ENCODE measurements at places on chromosomes 13 and 19.

DNA sequence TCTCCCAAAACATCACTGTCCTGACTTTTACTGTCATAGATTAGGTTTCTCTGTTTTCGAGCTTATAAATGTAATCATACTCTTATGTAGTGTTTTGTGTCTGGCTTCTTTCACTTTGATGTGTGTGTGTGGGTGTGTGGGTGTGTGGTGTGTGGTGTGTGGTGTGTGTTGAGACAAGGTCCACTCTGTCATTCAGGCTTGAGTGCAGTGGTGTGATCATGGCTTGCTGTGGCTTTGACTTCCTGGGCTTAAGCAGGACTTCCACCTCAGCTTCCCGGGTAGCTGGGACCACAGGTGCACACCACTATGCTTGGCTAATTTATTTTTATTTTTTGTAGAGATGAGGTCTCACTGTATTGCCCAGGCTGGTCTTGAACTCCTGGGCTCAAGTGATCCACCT lies 59.6 kb downstream of the PDS5B start:
- no peak for DNase-seq

DNA sequence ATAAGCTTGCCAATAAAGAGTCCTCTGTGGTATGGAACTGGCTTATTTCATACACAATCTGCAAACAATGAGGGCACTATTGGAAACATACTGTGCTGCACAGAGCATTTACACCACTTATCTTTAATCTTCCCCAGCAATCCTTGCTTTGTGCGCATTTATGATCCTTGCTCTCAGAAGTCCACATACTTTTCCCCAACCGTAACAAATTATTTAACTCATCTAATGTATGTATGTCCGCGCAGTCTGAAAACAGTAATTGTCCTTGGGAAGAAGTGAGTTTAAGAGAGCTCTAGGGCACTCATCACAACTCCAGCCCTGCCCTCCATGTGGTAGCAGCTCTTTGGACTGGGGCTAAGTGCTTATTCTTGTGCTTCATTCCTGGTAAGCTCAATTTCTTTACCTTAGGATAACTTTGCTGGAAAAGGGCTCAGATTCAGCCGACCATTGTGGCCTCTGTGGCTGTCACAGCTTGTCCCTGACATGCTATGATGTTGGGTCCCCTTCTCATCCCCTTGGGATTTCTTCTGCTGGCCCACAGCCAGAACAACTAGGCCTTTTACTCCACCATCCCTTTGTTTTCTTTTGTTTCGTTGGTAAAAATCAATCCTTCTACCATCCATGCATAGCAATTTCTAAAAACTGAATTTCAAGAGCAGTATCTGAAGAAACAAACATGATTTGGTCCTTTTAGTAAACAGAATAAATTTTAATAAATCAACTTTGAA lies 152.7 kb downstream of the TNFRSF19 start:
- no peak for DNase-seq

DNA sequence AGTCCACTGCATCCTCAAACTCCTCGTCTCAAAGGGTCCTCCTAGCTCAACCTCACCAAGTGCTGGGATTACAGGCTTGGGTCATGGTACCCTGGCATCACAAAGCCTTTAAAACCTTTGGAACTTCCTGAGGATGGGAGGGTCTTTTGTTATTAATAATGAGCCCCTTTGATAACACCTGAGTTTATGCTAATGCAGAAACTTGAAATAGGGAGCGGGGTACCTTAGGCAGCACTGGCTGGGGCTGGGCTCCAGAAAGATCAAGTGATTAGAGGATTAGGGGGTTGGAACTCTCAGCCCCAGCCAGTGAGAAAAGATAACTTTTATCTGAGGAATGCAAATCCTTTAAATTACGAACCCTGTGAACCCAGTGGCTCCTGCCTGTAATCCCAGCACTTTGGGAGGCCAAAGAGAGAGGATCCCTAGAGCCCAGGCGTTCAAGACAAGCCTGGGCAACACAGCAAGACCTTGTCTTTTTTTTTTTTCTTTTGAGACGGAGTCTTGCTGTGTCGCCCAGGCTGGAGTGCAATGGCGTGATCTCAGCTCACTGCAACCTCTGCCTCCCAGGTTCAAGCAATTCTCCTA lies 9.3 kb upstream of the PSPC1 start:
- no peak for DNase-seq

DNA sequence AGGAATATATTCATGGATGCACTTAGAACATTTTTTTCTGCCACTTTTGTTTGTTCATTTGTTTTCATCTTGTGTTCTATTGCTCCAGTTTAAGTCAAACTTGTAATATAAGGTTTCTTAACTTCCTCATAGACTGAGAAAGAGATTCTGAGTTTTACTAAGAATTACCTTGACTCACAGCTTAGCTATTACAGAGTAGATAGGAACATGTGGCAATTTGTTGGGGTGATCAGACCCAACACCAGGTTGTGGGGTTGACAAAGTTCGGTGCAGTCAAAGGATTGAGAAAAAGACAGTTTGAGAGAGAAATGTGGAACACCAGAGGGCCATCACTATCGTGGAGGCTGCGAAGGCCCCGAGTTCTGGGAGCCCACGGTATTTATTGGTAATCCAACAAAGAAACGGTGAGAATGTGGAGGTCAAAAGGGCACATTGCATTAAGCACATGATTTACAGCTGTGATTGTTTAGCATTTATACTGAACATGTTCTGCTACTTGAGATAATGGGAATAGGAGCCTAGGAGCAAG lies 2526.0 kb downstream of the PCDH9 start:
- no peak for DNase-seq

- DNase-seq = no peak
These were observed 108.2 kb upstream of the RNF113B start for GRCh38 chr13:98285317-98285716.

DNA sequence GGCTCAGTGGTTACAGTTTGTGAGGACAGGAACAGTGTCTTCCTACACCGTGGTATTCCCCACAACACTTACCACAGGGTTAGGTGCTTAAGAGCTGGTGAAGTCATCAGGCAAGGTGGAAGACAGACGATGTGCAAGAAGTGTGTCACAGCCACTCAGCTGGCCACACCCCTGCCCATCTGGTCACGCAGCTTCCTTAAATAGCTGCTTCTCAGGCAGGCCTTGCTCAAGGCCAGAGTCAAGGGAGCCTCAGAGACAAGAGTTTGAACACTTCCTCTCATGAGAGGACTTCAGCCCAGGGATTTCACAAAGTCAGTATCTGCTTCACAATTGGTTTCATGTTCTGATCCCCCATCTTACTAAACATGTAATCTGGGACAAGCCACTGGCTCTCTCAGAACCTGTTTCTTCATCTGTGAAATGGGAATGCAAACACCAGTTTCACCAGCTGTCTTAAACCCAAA lies 80.3 kb upstream of the FRY start:
- DNase-seq = peak; percentile 59

DNA sequence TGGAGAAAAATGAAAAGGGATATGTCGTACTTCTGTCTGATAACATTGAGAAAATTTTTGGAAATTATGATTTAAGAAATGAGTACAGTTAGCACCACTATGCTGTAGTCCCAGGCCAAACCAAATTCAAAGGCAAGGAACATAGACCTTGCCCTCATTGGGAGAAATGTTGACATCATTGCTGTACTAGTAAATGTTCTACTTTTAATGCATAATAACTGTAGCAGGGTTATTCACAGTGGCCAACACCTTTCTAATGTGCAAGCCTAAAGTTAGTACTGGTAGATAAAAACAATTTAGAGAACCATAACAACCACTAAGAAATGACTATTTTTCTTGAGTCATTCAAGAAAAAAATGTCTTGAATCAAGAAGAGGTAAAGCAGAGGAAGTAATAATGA lies 792.6 kb upstream of the GPC6 start:
- DNase-seq = no peak

DNA sequence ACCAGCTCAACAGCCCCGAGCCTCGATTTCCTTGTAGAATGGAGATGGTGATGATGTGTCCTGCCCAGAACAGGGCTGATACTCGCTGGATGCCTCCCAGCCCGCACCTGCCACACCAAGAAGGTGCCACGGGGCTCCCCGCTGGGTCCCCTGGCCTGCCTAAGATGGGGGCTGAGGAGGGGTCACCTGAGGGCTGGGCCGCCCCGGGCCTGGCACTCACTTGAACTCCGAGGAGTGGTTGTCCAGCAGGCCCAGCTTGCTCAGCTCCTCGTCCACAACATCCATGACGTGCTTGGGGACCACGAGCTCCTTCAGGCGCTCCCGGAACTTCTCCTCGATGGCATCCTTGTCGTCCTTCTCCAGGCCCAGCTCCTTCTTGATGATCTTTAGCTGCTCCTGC lies 14.4 kb downstream of the LONP1 start:
- no peak for DNase-seq

DNA sequence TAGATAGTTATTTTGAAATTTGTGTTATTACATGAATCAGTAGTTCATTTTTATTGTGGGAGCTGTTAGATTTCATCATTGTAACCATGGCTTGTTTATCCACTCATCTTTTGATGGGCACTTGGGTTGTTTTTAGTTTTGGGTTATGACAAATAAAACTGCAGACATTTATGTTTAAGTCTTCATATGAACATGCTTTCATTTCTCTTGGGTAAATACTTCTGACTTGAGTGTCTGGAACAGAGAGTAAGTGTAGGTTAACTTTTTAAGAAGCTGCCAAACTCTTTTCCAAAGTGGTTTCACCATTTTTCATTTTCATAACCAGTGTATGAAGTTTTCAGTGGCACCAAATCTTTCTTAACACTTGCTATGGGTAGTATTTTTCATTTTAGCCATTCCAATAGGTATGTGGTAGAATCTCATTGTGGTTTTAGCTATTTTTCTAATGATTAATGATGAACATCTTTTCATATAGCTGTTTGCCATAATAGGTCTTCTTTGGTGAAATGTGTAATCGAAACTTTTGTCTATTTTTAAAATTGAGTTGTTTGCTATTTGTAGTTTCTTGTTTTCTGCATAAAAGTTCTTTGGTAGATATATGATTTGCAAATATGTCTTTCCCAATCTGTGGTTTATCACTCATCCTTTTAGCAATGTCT lies 17.9 kb downstream of the SLAIN1 start:
- DNase-seq = no peak

DNA sequence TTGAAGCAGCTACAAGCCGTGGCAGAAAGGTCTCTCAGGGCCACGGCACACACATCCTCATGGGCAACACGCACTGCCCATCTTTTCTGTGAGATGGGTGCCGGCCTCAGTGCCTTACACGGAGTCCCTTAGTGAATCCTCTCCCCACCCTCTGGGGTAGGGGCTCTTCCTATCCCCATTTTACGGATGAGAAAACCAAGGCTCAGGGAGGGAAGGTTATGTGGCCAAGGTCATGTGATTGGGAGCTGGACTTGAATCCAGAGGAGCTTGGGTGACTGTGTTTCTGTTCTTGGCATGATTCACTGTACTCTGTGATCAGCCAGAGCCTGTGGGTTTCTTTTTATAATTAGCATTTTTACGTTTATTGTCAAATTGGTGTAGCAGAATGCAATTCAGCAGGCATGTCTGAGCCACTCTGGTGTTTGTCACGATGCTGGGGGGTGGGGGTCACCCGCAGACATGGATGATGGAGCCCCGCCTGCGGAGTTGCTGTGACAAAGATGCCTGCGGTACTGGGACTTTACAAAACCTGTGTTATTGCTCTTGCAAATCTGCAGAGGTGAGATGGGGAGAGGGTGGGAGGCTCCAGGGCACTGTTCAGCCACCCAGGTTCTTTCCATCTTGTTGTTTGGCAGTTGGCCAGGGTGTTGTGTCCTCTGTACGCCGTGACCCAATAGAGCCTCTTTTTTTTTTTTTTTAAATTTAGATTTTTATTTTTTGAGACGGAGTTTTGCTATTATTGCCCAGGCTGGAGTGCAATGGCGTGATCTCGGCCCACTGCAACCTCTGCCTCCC lies 4.5 kb downstream of the SCN1B start:
- DNase-seq = no peak

- DNase-seq = no peak
These were observed 29.0 kb downstream of the ZNF20 start for GRCh38 chr19:12111176-12111575.
